DMS 273 treated with DMSO at 0.1 percent for 48 hours (cell line): ENCODE measurements at places on chromosomes 1 and 21.

DNA sequence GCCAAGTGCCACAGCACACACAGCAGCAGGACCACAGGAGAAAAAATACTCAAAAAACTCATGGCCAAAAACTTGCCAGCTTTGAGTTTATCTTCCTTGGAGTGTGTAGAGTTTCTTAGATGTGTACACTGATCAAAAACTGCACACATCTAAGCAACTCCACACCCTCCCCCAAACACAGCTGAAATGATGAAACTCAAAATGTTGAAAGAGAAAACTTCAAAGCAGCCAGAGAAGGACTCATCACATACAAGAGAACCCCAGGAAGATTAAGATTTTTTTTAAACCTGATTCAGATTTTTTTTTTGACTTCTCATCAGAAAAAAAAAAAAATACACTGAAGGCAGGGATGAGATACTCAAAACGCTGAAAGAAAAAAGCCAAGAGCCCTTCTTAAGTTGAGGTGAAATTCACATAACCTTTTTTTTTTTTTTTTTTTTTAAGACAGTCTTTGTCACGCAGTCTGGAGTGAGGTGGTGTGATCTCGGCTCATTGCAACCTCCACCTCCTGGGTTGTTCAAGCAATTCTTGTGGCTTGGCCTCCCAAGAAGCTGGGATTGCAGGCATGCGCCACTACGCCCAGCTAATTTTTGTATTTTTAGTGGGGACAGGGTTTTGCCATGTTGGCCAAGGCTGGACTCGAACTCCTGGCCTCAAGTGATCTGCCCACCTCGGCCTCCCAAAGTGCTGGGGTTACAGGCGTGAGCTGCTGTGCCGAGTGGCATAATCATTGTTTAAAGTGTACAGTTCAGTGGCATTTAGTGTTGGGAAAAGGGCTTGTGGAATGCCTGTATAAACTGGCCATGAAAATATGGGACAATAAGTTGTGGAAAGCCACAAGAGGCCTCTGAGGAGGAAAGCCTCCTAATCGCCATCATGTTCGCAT lies 20.9 kb upstream of the PDXK start:
- no peak for DNase-seq

DNA sequence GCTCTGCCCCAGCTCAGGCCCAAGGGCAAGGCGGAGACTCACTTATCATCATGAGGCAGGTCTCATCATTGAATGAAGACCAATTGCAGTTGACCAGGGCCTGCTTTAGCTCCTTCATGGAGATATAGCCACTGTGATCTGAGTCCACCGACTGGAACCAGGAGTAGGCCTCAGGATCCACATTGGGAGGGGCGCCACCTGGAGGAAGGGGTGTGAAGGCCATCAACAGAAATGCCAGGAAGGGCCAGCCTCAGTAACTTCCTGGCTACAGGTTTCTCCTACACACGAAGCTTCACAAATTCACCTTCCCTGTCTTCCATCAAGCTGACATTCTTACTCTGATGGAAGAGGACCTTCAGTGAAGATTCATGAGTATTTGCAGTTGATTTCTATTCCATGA lies 11.6 kb downstream of the PEF1 start:
- no peak for DNase-seq

DNA sequence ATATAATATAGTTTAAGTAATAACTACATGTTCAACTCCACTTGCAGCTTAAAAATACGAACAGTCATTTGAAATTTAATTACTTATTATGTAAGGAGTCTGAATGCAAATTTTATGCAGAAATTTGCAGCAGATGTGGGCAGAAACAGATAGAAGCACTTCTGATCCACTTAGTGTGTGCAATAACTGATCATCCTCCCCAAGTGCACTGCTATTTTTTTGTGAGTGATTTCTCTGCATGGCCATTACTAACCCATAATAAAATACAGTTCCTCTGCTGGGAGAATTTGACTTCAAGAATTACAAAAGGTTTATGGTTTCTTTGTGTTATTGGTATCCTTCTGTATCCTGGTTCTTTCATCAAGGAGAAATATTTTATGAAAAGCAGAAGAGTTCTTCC lies 611.5 kb upstream of the RGS18 start:
- no peak for DNase-seq

GRCh38 chr1:115677565-115677964 lies 35.8 kb downstream of the VANGL1 start:
- DNase-seq = no peak
